ENCODE measurements at places on chromosomes 6 and 20.

GRCh38 chr6:2688401-2689064 lies 62.2 kb downstream of the MYLK4 start:
- DNase-seq: no peak

- DNase-seq: no peak
Observed at GRCh38 chr6:142356201-142356883, 54.5 kb downstream of the ADGRG6 start.

DNA sequence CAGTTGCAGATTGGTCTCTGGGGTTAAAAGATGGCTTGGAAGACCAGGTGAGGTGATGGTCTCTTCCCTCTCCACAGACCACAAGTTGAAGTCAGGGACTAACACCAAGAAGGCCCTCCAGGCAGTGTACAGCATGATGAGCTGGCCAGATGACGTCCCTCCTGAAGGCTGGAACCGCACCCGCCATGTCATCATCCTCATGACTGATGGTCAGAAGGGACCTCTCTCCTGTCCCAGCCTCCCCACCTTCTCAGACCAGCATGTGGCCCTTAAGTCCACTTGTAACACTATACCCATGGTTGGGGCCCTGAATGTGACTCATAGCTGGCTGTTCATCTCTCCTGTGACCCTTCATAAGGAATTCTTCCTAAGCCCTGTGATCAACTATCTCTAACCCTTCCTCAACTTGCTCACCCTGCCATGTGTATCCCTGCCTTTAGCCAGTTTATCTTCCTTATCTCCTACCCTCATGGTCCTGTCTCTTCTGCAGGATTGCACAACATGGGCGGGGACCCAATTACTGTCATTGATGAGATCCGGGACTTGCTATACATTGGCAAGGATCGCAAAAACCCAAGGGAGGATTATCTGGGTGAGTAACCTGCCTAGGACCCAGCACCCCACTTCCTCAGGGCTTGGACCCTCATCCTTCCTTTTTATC lies 3.0 kb downstream of the CFB start:
- DNase-seq: peak; percentile 51

GRCh38 chr20:51347831-51348230 lies 194.7 kb downstream of the NFATC2 start:
- DNase-seq: no peak

- DNase-seq: no peak
Observed at GRCh38 chr20:18395544-18395943, 71.3 kb downstream of the DZANK1 start.

DNA sequence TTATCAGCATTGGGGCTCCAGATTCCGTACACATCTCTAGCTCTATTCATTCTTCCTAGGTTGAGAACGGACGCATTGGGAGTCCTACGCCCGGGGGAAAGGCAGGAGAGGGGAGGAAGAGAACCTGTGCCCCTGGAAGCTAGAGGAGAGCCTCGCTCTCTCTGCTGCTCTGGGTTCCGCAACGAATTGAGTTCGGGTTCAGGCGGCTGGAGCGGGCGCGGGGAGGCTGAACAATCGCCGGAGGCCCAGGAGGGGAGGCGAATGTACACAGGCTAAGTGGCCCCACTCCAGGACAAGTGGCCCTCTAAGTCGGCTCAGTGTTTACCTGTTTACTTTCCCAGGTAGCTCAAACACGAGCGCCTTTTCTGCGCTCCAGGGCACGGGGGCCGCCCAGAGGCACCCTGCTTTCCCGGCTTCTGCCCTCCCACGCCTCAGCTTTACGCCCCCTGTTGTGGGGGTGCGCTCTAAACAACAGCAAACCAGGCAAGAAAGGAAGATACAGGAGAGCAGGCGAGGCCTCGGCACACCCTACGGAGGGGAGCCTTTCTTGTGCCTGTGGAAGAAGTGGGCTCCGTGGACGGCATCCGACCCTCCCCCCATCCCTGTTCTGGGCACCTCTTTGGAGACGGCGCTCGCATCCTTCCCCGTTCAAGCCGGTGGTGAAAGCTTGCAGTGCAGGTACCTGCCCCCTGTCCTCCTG lies 4.6 kb upstream of the NKX2-2 start:
- DNase-seq: no peak

- peak; percentile 69 for DNase-seq
Observed at GRCh38 chr20:62053465-62054196, 12.1 kb downstream of the TAF4 start.

DNA sequence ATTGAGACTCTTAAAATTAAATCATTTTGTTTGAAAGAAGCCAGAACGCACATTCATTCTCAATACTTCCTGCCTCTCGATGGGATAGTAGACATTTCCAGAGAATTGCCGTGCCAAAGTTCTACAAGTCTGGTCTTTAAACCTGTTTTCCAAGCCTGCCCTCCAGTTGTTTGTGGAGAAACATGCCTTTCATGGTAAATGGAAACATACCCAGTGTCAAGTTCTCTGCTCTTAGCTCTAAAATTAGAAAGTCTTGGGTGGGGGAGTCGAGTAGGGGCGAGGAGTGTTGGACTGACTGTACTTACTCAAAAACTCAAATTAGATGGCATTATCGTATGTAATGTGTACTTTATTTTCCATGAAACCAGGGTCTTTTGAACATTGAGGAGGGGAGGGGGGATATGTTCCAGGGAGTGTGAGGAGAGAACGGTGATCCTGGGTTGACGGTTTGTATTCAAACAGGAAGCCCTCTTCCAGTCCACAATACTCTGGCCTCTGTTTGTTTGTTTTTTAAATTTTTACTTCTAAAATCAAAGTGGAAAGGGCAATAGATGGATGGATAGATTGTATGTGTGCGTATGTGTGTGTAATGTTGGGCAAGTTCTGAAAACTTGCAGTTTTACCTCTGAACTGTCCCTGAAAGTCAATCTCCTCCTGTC lies 106.8 kb upstream of the ARMC2 start:
- no peak for DNase-seq

GRCh38 chr20:52601295-52601971 lies 370.7 kb upstream of the TSHZ2 start:
- DNase-seq: no peak

GRCh38 chr20:8951164-8951563 lies 117.7 kb upstream of the PLCB4 start:
- DNase-seq: no peak

- peak; percentile 6 for DNase-seq
Observed at GRCh38 chr20:31712564-31713311, 9.9 kb downstream of the BCL2L1 start.

DNA sequence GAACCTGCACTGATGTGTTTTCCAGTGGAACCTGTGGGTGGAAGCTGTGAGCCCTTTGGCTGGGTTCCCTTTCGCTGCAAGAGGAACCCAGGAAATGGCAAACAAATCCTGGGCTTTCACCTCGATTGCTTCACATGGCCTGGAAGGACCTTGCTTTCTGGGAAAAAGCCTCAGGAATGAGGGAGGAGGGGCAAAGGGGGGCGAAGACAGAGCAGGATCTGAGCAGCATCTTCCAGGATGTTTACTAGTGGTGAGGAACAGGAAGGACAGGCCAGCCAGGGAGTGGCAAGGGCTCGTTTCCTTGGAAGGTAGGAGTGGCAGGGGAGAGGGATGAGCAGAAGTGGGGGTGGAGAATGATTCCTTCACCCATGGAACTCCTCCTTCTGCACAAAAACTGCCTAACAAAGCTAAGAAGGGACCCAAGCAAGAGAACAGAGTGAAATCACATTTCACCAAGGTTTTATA lies 5.9 kb downstream of the SLC2A10 start:
- no peak for DNase-seq

DNA sequence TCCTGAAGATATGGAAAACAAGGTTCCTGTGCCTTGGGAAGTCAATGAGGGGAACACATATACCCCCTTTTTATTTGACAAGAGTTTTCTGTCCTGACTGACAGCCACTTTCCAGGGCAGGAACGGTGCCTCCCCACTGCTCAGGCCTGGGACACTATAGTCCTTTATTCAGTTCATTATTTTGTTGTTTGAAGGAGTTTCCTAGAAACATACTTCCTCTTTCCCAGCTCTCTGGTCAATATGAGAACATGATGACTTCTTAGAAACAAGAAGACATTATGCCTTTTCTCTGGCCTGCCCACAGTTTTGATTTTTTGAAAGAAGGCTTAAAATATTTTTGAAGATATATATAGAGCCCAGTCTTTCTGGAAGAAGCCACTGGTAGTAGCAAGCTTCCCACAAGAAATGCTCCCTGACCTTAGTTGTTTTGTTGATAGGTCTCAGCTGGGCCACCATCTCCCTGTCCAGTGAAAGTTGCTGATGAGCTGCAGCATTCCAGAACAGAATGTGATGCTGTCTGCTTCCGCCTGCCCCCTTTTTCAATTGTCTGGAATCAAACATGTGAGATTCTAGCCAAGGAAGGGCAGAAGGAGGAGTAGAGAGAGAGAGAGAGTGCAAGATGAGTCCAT lies 350.0 kb upstream of the PRND start:
- no peak for DNase-seq

- DNase-seq: no peak
Observed at GRCh38 chr6:21730533-21730932, 137.0 kb downstream of the SOX4 start.

GRCh38 chr20:14384416-14385175 lies 47.2 kb upstream of the FLRT3 start:
- DNase-seq: no peak

DNA sequence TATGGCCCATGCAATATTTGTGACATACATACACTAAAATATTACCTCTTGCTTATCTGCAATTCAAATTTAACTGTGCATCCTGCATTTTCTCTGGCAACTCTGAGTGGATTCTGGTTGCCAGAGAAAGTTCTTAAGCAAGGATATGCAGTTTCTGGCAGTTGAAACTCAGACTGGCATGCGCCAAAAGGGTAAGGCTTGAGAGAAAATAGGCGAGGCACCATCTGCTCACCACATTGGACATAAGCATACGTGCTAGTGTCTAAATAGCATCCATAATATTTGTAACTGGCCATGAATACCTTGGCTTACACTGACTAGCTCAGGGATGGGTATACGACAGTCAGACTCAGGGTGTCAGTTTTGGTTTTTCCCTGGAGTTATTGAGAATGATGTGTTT lies 465.1 kb downstream of the DOK5 start:
- no peak for DNase-seq

GRCh38 chr6:15602154-15602553 lies 60.7 kb downstream of the DTNBP1 start:
- no peak for DNase-seq

- DNase-seq: no peak
Observed at GRCh38 chr20:63769891-63770474, 30.4 kb downstream of the SLC2A4RG start.

GRCh38 chr6:35415065-35415891 lies 36.9 kb upstream of the FANCE start:
- DNase-seq: no peak

DNA sequence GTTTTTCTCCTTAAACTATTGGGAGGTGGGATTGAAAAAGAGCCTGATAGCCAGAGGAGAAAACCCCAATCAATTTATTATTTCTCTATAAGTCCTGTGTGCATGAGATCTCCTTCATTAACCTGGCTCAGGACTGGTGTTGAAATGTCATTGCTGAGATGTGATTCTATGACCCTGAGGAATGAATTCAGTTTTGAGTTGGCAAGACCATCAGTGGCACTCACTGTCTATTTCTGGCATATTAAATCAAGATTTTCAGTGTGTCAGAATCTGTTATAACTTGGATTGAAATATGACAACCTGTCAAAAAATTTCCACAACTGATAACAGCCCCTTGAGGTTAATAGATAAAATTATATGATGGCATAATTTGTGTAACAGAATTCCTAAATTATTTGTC lies 431.1 kb downstream of the TFAP2B start:
- DNase-seq: no peak

- peak; percentile 23 for DNase-seq
Observed at GRCh38 chr20:57892471-57892870, 182.7 kb upstream of the PMEPA1 start.

GRCh38 chr6:126071000-126071647 lies 84.8 kb downstream of the TRMT11 start:
- no peak for DNase-seq

DNA sequence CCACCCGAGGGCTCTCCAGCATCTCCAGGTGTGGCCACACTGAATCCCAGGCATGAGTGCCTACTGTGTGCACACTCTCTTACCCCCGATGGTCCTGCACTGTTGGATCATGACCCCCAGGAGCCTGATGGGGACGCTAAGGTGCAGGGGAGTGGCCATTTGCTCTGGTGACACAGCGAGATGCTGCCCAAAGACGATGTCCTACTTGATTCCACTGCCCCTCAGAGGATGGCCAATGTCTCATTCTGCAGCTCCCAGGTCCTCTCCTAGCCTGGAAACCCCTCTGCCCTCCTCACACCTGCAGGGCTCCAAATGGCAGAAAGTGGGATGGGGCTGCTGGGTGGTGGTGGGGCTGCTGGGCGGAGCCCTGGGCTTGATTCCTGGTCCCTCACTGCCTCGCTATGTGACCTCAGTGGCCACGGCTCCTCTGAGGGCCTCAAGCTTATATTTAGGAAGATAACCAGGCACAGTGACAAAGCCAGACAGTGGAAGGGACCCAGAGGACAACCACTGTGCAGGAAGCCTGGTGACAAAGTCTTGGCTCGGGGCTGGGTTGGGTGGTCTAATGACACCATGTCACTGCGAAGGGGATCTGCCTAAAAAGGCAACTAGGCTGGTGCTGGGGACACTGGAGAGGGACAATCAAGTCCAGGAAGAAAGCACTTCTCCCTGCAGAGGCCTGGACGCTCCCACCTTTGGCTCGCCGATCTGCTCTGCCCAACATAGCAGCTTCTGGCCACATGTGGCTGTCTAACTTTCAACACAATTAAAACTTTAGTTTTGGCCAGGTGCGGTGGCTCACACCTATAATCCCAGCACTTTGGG lies 28.4 kb downstream of the TGM2 start:
- peak; percentile 43 for DNase-seq

GRCh38 chr6:151285122-151285521 lies 45.4 kb downstream of the AKAP12 start:
- no peak for DNase-seq

GRCh38 chr6:121187200-121187832 lies 147.0 kb downstream of the TBC1D32 start:
- no peak for DNase-seq

DNA sequence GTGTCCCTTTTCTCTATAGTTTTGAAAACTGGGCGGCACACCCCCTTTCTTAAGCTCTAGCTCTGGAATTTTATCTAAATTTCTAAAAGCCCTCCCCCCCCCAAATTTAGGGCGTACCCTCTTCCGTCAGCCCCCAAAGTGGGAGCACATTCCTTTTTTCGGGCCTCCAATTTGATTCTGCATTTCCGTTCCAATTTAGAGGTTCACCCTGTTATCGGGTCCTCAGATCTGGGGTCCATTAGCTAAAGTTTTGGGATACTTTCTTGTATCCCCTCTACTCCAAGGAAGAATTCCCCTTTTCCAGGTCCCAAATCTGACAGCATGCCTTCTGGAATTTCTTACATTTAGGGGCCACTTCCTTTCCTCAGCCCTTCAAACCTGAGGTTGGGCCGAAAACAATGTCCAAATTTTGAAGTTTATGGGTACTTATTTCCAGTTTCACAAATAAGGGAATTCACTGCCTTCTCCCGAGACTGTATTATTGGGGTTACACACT lies 796 bp downstream of the PHF20 start:
- no peak for DNase-seq

DNA sequence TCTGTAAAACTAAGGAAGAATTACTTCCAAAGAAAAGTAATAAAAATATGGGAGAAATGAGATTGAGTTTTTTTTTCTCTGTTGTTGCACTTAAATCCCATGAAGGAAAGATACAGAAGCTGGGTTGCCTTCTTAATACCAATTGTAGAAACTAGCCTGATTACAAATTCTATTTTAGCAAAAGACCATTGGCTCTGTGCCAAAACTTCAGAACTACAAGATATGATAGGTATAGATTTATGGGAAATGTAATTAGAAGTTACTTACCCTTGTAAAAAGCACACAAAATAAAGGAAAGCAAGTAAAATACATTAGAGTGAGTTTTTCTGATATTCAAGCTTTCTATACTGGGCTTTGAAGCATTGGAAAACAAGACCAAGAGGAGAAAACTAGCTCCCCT lies 73.5 kb upstream of the SCGN start:
- DNase-seq: no peak

Measured in spleen (tissue), 13 donors.